ENCODE measurements at places on chromosomes 7 and 10. TPM values are rescaled to one million over a fixed set of nuclear protein-coding genes. Genes with fewer than 3 reads are reported as not detected.

ZFAND2A gene
- total RNA-seq: 63.1 TPM

- DNase-seq: no peak
Measured at GRCh38 chr10:125213541-125214282, 53.3 kb upstream of the CTBP2 start.

GRCh38 chr7:104414216-104414615 lies 85.8 kb downstream of the LHFPL3 start:
- no peak for DNase-seq

DNA sequence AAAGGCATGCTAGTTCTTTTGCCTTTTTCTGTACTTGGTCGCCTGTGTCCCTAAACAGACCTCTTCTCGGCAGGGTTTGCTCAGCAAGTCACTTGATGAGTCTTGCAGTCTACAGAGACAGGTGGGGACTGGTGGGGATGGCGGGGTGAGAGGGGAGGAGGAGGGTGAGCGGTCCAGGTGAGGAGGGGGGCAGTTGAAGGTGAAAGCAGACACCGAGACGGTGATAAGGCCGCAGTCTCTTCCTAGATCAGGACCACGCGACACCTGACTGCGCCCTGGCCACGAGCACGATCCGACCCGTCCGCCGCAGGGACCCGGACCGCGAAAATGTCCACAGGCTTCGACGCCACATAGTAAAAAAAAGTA lies 566 bp downstream of the ASNS start:
- DNase-seq: peak; percentile 7

SH3PXD2A gene
- total RNA-seq: 16.1 TPM

HILPDA gene
- 41.1 TPM for total RNA-seq

GRCh38 chr10:53071505-53072125 lies 299.0 kb upstream of the MBL2 start:
- no peak for DNase-seq

- no peak for DNase-seq
Measured at GRCh38 chr10:43231523-43232078, 35.3 kb downstream of the RASGEF1A start.

DNA sequence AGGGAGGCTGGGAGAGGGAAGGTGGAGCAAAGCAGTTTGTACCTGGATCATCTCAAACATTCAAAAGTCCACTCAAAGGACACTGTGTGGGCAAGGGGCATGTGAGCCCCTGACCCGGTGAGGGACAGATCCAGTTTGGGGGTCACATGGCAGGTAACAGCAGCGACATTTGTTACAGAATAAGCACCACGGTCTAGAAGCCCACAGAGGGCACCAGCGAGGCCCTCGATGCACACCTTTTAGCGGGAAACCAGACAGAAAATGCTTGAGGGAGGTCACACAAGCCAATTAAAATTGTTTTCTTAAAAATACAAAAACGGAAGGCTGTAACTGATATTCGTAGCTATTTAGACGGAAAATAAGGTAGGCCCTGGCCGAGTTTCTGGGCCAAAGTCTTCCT lies 144.4 kb downstream of the ZMYND11 start:
- DNase-seq: no peak

DNA sequence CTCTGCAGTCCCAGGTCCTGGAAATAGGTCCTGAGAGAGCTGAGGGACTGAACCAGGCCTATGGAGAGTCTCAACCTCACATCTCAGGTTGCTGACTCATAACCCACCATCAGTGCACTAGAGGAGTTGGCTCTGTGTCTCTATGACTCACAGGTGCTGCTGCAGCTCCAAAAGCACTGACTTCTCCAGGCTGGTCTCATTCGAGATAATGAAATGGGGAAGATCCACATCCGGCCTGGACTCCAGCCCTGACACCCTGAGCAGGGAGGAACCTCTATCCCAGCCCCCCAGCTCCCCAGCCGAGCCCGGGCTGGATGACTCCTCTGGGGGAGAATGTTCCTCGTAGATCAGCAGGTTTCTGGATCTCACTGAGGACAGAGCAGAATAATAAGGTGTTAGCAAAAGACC lies 35.5 kb upstream of the DGKI start:
- DNase-seq: peak; percentile 98

SNX8 gene
- 8.7 TPM for total RNA-seq

OR2A1 gene
- not detected for total RNA-seq

ETV1 gene
- total RNA-seq: 0.13 TPM

- DNase-seq: no peak
Measured at GRCh38 chr10:82319074-82319473, 444.1 kb downstream of the NRG3 start.

CAMK2B gene
- not detected for total RNA-seq

DNA sequence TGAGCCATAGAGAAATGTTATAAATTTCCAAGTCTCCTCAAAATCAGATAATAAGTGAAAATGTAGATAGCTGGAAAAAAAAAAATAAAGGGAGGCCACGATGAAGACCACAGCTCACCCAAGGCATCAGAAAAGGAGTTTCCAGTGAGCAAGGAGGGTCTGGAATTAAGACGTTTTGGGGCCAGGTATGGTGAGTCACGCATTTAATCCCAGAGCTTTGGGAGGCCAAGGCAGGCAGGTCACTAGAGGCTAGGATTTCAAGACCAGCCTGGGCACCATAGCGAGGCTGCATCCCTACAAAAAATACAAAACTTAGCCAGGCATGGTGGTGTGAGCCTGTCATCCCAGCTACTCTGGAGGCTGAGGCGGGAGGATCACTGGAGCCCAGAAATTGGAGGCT lies 65.5 kb downstream of the ASB13 start:
- no peak for DNase-seq

DNA sequence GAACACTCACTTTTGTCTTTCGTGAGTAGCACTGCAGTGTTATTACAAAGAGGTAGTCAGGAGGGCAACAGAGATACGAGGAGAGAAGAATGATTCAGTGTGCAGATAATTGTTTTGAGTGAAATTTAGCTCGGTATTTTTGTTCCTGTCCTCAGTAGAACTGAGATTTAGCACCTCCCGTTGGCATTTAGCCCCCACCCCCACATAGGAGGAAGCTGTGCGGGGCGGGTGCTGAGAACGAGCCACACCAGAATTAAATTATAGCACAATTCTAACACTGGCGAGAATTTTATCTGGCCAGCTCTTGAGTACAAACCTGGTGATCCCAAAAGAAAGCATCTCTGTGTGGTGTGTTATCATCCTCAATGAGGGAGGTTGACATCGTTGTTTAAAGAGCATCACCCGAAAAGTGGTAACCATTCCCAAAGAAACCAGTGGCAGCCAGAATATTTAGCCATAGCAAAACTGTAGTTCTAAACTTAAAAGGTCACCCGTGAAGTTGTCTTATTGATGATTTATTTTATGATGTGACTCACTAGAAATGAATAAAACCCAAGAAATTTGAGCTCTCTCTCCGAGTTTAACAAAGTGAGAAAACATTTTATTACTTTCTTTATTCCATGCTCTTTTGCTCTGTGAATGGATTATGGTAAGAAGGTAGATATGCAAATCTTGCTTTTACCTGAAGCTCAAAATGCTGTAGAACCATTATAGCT lies 612.2 kb downstream of the SUGCT start:
- DNase-seq: no peak

DNA sequence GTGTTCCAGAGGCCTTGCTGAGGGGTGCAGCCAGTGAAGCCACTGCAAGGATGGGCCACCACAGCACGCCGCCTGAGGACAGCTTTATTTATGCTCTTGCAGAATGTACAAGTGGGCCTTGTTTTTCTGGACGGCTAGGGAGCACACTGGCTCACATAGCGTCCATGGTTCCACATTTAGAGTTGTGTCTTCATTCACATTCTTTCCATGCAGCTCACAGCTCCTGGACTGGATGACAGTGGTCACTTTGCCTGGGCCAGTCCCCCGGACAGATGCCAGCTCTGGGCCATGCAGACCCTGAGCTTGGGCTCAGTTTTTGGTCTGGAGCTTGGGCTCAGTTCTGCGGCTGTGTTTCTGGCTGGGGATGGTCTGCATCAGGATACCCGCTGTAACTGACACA lies 2.6 kb upstream of the C10orf71 start:
- no peak for DNase-seq

ACBD7 gene
- 0.13 TPM for total RNA-seq

DNA sequence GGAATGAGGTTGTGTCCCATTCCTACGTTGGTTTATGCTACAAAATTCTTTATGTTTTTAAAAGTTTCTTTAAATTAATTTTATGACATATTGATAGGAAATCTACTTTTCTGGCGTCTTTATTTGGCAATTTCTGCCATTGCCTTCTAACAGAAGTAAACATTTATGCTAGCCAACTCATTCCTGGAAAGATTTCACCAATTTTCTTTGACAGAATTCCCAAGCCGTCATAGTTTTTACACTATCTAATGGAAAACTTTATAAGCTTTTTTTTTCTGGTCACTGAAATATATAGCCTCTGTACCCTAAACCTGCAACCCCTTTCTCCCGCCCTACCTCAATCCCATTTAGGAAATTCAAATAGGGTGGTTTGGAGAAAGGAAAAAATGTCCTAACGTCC lies 6.1 kb upstream of the TCAF1 start:
- no peak for DNase-seq

DNA sequence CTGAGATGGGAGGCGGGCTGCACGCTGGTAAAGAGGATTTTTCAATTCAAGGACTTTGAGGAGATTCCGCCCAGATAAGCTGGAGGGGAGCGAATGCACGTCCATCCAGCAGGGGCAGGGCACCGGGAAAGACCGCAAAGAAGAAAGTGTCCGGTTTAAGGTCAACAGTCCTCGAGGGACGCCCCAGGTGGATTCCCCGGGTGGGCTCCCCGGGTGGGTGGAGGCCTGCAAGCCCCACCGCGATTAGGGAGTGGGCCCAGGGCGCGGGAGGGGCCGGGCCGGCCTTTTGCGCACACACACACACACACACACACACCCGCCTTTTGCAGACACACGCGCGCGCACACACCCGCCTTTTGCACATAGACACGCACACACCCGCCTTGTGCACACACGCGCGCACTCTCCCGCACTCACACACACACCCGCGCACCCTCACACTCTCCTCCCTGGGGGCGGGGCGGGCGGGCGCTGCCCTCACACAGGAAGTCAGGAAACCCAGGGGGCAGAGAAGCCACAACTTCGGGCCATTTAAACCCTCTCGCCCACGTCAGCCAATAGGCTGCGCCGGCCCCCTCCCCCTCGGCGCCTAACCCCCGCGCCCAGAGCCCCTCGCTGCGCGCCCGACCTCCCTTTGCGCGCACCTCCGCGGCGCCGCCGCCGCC lies 615 bp downstream of the ARHGAP12 start:
- no peak for DNase-seq

DNA sequence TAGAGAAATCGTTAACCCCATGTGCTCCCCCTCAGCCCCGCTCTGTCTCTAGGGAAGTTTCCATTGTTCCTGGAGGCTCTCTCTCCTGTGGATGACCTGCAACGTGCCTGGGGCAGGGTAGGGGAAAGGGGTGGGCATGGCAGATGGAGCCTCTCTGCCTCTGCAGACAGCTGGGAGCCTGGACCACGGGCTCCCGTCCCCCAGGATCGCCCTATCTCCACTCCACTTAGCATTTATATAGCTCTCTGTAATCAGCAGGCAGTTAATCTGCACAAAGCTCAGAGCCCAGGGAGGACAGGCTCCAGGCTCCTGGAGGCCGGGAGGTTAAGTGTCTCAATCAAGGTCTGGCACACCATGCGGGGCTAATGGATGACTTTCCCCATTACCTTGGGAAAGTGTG lies 369.7 kb downstream of the PLXNA4 start:
- DNase-seq: no peak

DNA sequence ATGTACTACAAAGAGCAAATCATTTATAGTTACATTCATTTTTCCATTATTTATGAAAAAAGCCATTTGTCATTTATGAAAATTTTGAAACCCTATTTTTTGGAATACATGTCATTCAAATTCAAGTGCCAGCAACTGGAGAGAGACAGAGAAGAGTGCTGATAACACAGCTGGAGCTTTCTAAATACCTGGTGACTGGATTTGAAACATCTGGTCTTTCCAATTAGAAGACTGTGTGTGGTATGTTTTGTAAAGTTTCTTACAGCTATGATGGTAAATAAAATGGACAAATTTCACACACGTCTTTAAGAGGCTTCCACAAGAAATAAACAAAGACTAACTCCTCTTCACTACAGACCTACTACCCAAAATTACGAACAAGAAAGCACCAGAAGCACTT lies 56.8 kb downstream of the CHCHD3 start:
- DNase-seq: no peak

OR2A25 gene
- total RNA-seq: not detected

GRCh38 chr10:133114251-133114650 lies 26.5 kb downstream of the ADGRA1 start:
- no peak for DNase-seq

DNA sequence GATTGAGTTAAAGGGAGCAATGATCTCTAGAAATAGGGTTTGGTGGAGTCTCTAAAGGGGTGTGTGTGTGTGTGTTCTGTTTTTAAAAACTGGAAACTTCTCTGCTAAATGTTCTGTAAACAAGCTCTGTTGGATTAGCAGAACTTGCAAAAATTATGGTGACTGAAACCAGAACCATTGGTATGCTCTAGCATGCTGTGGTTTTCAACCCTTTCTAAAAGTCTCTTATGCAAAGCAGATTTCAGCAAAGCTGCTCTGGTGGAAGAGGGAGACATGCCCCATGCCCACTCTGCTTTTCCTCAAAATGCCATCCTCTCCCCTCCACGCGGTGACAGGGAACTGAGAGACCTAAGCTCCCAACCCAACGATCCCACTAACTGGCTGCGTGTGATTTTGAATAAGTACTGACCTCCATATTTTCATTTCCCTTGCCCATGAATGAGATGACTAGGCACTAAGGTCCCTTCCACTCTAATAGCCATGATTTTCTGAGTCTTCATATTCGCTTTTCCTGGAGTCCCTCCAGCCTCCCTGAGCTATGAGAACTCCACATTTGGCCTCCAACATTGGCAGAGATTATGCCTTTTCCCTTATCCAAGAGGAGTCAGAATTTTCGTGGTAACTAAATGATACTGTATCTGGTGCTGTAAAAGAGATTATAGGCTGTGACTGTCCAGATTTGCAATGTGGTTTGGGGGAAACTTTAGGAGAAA lies 117.3 kb upstream of the PALS2 start:
- DNase-seq: no peak

- no peak for DNase-seq
Measured at GRCh38 chr10:77675347-77675746, 37.7 kb upstream of the KCNMA1 start.

TACR2 gene
- total RNA-seq: under 0.01 TPM

PPP1R17 gene
- total RNA-seq: not detected

BHLHA15 gene
- 2.3 TPM for total RNA-seq

AKR1C8 gene
- not detected for total RNA-seq

DNA sequence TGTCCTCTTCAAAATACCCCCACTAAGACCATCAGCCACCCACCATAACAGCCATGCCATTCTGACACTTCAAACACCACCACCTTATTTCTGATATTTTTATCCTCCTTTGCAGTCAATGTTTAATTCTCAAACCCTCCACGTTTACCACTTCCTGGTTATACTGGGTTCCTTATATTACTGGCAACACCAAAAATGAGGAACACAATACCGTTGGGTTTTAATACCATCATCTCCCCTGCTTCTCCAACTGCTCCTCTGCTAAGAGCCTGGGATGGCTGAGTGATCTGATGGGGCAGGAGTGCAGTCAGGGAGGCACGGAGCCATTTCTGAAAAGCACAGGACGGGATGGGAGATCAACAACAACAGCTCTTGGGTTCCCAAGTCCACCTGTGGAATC lies 140.5 kb downstream of the CHCHD3 start:
- DNase-seq: no peak

TMEM106B gene
- total RNA-seq: 39.5 TPM

ARHGEF5 gene
- 14.3 TPM for total RNA-seq
